ENCODE measurements at places on chromosomes 2 and 18.

- DNase-seq: no peak
Measured at GRCh38 chr2:146624430-146625160, 1220.2 kb upstream of the ACVR2A start.

DNA sequence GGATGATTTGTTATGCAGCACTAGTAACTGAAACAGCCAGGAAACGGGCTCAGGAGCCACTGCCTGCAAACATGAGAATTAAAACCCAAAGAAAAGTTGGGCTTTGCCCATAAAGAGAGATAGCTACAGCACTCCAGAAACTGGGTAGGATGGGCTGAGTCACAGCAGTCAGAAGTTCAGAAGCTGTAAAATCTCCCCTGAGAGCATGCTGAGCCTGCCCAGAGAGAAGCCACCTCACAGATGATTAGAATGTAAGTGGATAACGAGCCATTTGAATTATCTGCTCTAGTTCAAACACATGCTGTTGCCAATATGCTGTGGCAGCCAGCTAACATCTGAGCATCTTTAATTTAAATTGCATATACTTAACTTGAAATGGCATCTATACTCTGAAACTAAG is 388.1 kb upstream of the ACVR2A start:
- no peak for DNase-seq

DNA sequence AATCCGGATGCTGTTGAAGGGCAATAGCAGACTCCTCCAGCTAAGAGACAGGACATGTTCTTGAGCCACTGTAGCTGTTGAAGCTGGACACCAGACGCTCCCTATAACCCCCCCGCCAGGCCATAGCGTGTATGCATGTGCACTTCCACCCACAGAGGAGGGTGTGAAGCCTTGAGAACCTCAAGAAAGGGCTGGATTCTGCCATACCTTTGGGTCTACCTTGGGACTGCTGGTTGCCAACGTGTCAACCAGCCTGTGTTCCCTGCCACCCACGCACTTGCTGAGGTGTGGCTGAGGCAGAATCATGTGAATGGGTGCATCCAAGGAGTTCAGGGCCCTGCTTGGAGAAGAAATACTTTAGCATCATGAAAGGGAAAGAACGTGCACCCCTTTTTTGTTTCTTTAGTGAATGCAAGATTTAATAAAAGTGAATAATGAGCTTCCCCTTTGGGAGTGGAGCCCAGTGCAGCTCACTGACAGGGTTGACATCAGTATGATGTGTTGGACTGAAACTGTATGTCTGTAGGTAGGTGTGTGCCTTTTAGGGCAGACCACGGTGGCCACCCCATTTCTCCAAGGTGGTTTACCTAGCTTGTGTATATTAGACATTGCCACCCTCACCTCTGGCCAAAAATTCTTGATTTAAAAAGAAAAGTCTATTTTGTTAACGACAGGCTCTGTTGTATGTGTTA is 198.3 kb downstream of the MGAT5 start:
- DNase-seq: no peak

DNA sequence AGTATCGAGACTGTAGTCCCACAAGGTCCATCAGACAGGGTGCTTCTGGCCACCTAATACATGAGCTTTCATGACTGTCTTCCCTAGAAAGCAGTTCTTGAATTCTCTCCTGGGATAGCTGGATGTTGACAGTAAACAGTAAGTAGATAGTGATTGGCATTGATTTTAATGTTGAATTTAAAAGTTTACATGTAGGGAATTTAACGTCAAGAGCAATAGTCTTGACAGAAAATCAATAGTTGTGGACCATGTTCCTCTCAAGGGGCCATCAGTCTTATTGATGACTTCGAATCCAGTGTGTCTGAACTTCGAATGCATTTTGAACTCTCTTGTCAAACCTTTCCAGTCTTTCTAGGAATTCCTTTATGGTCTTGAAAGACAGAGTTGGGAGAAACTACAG is 63.9 kb downstream of the ITGB1BP1 start:
- DNase-seq: no peak

- no peak for DNase-seq
Measured at GRCh38 chr2:39120521-39120770, 405 bp downstream of the SOS1 start.

- DNase-seq: peak; percentile 82
Measured at GRCh38 chr2:55550368-55551102, 31.0 kb downstream of the CFAP36 start.

DNA sequence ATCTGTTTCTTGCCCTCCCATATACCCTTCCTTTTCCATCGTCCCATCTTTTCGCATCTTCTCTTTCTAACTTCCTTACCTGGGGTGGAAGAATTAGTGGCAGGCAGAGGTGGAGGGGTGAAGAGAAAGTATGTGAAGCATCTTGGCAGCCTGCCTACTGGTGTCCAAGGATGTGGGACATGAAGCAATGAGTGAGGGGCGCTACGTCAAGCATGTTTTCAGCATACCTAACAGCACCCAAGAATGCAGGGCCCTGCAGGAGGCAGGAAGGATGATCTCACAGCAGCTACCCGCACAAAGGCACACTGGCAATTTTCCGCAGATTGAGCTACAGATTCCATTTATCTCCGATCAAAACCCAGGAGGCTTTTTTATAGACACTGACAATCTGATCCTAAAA is 42.2 kb downstream of the METTL4 start:
- DNase-seq: no peak
